Mesenteric fat pad (tissue), 1 donor: ENCODE measurements at places on chromosomes 4 and X.

- DNase-seq: no peak
These were observed 55.0 kb downstream of the LRBA start for GRCh38 chr4:150960079-150960478.

GRCh38 chrX:32448320-32448719 is 763.0 kb downstream of the DMD start:
- no peak for DNase-seq

GRCh38 chr4:112895811-112896608 is 153.4 kb upstream of the ANK2 start:
- no peak for DNase-seq

GRCh38 chrX:131571348-131571747 is 27.5 kb downstream of the OR13H1 start:
- no peak for DNase-seq

DNA sequence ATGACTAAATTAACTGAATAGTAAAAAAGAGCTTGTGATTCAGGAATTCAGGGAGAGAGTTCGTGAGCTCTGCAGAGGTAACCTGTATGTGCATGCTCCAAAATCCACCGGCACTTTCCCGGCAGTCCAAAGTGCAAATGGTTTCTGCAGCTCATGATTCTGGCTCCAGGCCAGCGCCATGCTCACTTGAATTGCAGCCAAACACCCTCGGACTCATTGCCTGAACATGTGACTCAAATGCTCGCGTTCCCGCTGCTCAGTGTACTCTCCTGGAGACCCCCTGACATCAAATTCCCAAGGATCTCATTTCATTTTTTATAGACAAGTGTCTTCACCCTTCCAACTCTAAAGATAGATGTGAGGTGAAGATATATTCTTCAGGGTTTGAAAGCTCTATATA is 44.1 kb upstream of the SH3RF1 start:
- DNase-seq: no peak

DNA sequence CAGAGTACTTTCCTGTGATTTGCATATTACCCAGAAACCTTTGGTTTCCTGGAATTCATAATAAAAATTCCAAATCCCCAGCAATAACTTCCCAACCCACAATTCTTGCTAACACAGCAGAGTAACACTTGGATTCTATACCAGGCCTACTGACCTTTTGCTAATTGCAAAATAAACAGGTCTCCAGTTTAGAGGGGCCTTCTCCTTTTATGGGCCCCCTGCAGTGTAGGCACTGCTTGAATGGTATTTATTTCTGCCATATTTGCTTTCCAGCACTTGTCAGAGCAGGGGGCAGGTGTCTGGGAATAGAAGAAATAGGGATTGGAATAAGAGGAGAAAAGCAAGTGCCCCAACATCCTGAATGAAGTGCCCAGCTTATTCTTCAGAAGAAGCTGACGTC is 25.3 kb upstream of the GPC3 start:
- no peak for DNase-seq

- no peak for DNase-seq
These were observed 62.5 kb upstream of the HOPX start for GRCh38 chr4:56743550-56743949.

DNA sequence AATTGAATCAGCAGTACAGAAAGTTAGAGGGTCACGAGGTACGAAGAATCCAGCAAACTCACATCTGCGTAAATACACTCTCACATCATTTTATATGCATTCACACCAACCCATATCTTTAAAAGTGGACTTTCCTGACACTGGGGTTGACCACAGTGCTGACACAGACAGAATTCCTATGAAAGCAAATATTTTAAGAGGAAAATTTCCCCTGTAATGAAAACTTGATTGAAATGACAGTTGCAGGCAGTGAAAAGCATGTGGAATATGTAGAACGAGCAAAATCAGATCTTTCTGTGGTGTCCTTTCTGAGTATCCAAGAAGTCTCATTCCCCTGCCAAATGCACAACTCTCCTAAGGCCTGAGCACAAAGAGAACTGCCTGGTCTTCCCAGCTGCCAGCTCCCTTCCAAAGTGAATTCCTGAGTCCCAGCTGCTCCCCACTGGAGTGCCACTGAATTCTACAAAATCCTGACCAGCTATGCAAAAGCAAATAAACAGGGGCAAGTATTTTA is 50.5 kb upstream of the FAM9C start:
- no peak for DNase-seq

- no peak for DNase-seq
These were observed 16.2 kb upstream of the PUDP start for GRCh38 chrX:7164174-7164573.

DNA sequence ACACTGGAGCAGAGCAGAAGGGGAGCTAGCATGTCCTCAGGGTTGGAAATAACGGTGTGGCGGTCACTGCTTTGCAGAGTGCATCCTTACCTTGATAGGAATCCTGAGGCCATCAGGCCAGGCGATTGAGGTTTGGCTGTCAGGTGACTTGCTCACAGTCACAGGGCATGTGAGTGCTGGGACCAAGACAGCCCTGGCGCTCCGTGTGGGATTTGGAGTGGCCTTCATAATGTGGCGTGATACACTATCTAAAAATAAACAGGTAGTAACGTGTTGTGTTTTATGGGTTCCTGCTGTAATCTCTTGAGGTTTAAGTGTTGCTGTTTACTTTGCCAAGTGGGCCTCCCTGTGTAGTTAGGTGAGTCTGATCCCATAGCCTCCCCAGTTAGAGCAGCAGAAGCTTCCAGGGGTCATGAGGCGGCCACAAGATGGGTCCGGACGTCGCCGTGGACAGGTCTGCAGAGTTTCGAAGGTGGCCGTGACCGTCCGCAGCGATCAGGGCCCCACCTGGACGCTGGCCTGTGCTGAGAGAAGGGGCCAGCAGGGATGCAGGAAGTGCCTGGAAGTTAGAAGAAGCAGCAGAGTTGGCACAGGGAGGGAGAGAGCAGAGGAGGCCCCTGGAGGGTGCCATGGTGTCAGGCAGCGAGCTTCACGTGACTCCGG is 27.7 kb downstream of the RGS12 start:
- peak; percentile 79 for DNase-seq

- no peak for DNase-seq
These were observed 37.7 kb downstream of the PALLD start for GRCh38 chr4:168534535-168534934.

DNA sequence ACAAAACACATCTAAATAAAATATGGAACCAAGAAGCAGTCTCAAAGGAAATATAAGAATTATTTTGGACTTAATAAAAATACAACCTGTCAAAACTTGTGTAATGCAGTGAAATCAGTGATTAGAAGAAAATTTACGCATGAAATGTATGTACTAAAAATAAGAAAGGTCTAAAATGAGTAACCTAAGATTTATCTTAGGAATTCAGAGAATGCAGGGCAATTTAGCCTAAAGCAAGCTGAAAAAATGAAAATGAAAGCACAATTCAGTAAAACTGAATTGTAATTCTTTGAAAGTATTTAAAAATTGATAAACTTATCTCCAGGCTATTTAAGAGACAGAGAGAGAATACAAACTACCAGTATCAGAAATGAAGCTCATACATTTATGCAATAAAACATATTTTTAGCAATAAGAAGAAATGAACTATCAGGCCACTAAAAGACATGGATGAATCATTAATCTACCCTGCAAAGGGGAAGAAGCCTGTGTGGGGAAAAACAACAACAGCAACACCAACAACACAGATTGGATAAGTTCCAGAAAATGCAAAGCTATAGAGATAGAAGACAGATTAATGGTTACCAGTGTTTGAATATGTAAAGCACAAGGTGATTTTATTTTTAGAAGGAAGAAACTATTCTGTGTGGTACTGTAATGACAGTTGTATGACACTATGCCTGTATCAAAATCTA is 442.0 kb upstream of the ADGRL3 start:
- DNase-seq: no peak

DNA sequence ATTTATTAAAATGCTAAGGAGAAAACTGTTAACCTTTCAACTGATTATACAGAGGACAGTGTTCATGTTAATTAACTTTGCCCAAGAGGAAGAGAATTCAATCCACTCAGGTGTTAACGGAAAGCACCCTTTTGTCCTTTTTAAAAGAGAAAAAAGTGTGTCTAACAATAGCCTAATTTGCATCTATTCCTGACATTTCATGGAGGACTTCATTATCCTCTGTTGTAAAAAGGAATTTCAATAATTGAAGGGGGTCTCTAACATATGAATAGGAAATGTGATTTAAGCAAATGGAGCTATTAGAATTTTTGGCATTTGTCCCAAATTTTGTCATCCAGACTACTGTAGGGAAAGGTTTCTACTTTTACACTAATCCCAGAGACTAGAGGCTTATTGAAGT is 44.6 kb upstream of the GC start:
- DNase-seq: no peak

DNA sequence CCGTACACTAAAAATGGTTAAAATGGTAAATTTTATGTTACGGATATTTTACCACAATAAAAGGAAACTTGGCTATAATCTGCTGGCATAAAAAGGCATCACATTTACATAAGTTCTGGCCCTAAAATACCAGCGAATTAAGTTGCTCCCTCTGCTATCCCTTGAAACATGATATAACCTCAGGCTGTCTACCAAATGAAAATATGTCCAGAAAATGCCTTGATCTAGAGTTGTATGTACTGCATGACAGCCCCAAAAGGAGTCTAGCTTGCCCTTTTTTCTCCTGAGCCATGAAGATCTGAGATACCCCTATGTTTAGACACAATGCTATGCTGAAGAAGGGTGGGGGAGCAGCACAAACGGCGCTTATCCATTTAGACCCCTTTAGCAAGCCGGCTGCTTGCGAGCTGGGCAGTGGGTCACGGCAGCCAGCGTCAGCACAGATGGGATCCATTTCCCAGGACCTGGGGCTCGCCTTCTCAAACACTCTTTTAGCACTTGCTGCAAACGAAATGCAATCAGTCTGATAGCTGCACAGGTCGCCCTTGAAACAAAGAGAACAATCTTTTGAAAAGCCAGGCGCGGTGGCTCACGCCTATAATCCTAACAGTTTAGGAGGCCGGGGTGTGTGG is 77.0 kb downstream of the AFAP1 start:
- no peak for DNase-seq

- no peak for DNase-seq
These were observed 7.5 kb upstream of the RUFY3 start for GRCh38 chr4:70714079-70714887.

- no peak for DNase-seq
These were observed 2.1 kb upstream of the MTNR1A start for GRCh38 chr4:186557486-186557885.

DNA sequence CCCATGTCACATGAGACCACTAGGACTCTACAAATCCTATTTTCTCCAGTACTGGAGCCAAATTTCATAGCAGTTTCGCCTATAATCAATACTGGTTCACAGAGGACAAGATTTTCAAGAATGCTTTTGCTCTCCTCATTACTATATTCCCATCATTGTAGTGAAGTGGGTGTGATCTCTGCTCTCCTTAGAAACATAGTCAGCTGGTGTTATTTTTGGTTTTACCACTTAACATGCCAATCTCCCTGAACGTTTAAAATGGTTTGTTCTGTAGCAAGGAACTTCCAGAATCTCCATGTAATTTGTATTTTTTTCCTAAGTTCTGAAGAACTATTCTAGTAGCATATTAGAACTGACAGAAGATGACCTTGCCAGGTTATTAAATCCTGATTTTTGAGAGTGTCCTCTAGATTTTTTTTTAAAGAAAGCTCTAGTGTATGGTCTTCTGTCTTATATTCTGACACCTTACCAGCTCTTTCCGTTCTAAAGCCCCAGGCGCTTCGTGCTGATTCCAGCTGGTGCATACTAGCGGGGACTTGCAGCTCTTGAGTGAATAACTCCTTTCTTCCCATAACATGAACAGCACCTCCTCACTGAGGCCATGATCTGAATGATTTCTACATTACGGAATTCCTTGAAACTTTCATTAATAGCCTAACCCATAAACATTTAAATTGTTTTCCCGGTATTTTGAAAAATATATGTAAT is 1372.9 kb downstream of the TECRL start:
- no peak for DNase-seq
